NCI-H510A treated with DMSO at 0.1 percent for 48 hours (cell line): ENCODE measurements at places on chromosomes 4 and X.

- no peak for DNase-seq
Observed at GRCh38 chrX:46216406-46216805, 328.8 kb downstream of the ZNF674 start.

GRCh38 chrX:71536285-71536684, 3.4 kb downstream of the OGT start:
- peak; percentile 9 for DNase-seq

GRCh38 chrX:43973249-43974099, at the start of gene NDP:
NDP (minus strand) TSS chrX:43973390; CDS start chrX:43958645, 14,745 bp downstream.
- DNase-seq = no peak

GRCh38 chr4:128107766-128108165, 46.7 kb downstream of the LARP1B start:
- no peak for DNase-seq
